ENCODE measurements at places on chromosomes 5 and 9. TPM values are rescaled to one million over a fixed set of nuclear protein-coding genes. Genes with fewer than 3 reads are reported as not detected.
A peak's percentile ranks its signal among the peaks of the same experiment; 100 is the strongest.

DNA sequence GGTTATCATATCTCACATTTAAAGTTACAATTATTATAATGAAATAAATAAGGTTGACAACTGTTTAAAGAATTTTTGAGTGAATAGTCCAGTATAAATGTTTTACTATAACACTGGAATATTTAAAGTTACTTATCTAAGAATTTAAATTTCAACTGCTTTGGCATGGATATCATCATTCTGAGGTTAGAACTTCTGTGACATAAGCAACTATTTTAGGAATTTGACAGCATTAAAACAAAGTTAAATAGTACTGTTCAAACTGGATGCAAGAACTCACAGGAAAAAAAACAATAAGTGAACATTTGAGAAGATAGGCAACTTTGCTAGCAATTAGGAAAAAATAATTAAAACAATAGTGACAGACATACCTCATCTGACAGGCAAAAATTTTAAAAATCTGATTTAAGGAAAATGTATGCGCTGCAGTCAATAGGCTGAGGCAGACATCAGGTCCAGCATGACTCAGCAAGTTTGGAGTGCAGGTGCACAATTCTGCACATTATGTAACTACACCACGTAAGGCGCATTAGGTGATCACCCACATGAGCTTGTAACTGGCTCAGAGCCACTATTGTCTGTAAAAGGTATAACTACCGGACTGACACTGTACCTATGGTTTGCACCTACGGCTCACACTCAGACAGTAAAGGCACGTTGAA, 180.6 kb downstream of the PDE4D start:
- H3K36me3 ChIP-seq: peaks cover 13% of the 10 kb centered on the region
- peaks cover 23% of the 10 kb centered on the region for H3K4me1 ChIP-seq
- H3K27me3 ChIP-seq: no peaks in the 10 kb centered on the region
- no peak overlapping the region for H3K27ac ChIP-seq
- H3K4me3 ChIP-seq: no peak overlapping the region
- no peak for DNase-seq

- H3K36me3 ChIP-seq: no peaks in the 10 kb centered on the region
- H3K27ac ChIP-seq: no peak overlapping the region
- no peak for DNase-seq
- H3K4me1 ChIP-seq: peaks cover 8% of the 10 kb centered on the region
- H3K27me3 ChIP-seq: no peaks in the 10 kb centered on the region
Observed at GRCh38 chr9:34145165-34145564, 18.7 kb upstream of the DCAF12 start.

DNA sequence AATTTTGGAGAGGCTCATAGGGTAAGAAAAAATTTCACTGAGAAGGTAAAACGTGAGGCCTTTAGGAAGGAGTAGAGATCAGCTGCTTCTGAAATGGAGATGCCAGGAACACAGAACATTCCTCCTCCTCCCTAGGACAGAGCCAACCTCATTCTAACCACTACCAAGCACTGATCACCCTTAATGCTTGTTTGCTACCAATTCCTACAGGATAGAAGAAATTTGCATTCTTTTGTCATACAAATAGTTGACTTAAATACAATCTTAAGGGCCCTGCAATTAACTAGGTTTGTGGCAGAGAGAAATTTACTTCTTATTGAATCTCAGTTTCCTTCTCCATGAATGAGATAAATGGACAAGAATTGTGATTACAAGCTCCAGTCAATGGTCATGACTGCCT, 780.2 kb upstream of the WWC1 start:
- no peaks in the 10 kb centered on the region for H3K36me3 ChIP-seq
- H3K27ac ChIP-seq: no peak overlapping the region
- H3K4me1 ChIP-seq: no peaks in the 10 kb centered on the region
- H3K27me3 ChIP-seq: no peaks in the 10 kb centered on the region
- no peak overlapping the region for H3K4me3 ChIP-seq

GRCh38 chr9:14752871-14753270, 30.3 kb upstream of the CER1 start:
- no peaks in the 10 kb centered on the region for H3K36me3 ChIP-seq
- no peak for DNase-seq
- H3K4me1 ChIP-seq: peaks cover 10% of the 10 kb centered on the region
- H3K27ac ChIP-seq: no peak overlapping the region
- no peaks in the 10 kb centered on the region for H3K27me3 ChIP-seq

DNA sequence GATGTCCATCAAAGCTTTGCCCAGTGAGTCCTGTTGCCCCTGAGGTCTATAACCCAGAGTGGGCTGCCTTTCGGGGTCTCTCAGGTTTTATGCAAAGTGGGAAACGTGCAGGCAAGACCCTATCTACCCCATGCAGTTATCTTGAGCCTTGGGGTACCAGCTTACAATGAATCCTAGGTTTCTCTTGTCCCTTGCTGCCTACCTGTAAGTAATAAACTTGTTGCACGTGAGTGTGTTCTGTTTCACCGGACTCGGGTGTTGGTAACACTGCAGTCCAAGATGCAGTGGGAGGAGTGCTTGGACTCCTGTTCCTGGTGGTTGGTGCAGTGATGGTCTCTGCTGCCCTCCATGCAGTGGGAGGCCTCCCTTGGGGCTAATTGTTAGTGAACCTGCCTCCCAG, 85.6 kb upstream of the ALDH1B1 start:
- H3K4me1 ChIP-seq: peaks cover 24% of the 10 kb centered on the region
- peaks cover 19% of the 10 kb centered on the region for H3K36me3 ChIP-seq
- DNase-seq: no peak
- peaks cover 6% of the 10 kb centered on the region for H3K27me3 ChIP-seq

DNA sequence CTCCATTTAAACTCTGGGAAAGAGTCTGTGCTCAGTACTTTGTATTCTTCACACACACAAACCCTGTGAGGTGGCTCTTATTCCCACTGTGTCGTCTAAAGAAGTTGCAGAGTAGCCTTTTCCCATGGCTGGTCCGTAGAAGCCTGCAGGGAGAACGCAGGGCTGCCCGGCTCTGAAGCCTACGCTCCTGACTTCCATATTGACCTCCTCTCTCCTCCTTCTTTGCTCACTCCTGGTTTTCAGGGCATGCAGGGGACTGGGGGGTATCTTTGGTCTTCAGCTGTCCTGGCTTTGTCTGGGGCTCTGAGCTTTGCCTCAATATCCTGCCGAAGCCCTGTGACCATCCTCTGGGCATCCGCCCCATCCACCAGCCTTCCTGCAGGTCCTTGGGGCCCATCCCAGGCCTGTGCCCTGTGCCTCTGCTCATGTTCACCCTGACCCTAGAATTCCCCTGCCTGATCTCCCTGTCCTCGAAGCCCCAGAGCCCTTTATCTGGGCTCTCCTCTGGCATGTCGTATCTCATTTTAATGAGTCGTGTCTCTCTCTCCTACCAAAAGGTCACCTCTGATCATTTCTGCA, 83.8 kb upstream of the FSTL4 start:
- H3K4me3 ChIP-seq: no peak overlapping the region
- H3K27ac ChIP-seq: peak overlapping the region; percentile 59
- no peak for DNase-seq
- H3K36me3 ChIP-seq: no peaks in the 10 kb centered on the region

DNA sequence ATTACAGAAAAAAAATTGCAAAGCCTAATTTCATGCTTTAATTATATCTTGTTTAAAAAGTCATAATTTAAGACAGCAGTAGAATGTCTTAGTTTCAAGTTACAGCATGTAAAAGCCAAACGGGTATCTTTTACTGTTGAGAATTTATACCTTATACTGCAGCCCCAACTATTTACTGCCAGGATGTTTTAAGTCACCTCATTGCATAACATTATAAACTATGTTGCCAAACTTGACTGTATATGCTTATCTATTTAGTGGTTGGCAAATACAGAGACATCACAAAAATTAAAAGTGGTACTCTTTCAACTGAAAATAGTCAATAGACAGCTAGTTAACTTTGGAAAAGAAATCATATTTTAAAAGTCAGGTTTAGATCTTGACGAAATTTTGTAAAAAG, 119.5 kb downstream of the EDIL3 start:
- peaks cover 10% of the 10 kb centered on the region for H3K4me1 ChIP-seq
- no peak for DNase-seq
- H3K4me3 ChIP-seq: no peak overlapping the region

- no peak for DNase-seq
- H3K36me3 ChIP-seq: no peaks in the 10 kb centered on the region
- peaks cover 4% of the 10 kb centered on the region for H3K27me3 ChIP-seq
Observed at GRCh38 chr9:91247278-91247677, 114.4 kb downstream of the AUH start.

The MYO10 gene
- 23.1 TPM for total RNA-seq

The RNF180 gene
- 9.1 TPM for total RNA-seq

The C5orf63 gene
- total RNA-seq: 11.8 TPM

The CNTNAP3B gene
- total RNA-seq: 10.1 TPM

DNA sequence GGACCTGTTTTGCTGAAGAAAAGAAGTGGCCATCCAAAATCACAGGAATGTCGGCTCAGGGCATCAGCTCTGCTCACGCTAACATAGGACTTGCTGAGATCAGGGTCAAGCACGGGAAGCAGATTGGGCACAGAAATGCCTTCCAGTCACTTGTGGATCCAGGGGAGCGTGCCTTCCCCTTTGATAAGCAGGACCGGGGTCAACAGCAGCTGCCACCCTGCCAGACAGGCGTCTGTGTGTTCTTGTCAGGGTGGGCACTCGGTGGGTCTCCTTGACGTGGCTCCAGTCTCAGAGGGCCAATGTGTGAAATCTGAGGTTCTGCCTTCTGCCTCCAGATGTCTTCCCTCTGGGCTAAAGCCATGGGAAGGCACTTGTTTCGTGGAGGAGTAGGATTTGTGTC, 313.7 kb upstream of the IRX4 start:
- H3K36me3 ChIP-seq: no peaks in the 10 kb centered on the region
- H3K27me3 ChIP-seq: peaks cover 7% of the 10 kb centered on the region
- H3K4me1 ChIP-seq: peaks cover 11% of the 10 kb centered on the region
- DNase-seq: no peak

DNA sequence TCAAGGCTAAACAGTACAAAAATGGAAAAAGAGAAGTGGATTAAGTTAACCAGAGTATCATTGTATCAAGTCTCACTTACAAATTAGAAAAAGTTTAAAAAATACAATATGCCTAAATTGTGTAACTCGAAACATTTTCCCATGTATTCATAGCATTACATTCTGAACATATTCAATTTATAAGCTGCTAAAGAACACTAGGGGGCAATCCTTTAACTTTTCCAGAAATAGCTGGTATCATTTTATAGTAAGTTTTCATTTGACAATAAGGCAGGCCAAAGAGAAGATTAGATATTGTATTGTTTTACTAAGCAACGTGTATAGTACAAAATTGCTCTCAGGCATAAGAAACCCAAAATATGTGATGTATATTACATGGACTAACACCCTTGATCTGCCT, 234.6 kb downstream of the ADGRV1 start:
- H3K27ac ChIP-seq: no peak overlapping the region
- H3K4me3 ChIP-seq: no peak overlapping the region
- H3K4me1 ChIP-seq: no peaks in the 10 kb centered on the region
- H3K27me3 ChIP-seq: no peaks in the 10 kb centered on the region
- no peak for DNase-seq

The DIRAS2 gene
- 0.27 TPM for total RNA-seq

- H3K4me1 ChIP-seq: no peaks in the 10 kb centered on the region
- no peaks in the 10 kb centered on the region for H3K27me3 ChIP-seq
- no peak overlapping the region for H3K4me3 ChIP-seq
- no peak for DNase-seq
- H3K36me3 ChIP-seq: no peaks in the 10 kb centered on the region
- no peak overlapping the region for H3K27ac ChIP-seq
Observed at GRCh38 chr9:94002316-94003140, 47.4 kb upstream of the BARX1 start.

The SH3GL2 gene
- total RNA-seq: 8.1 TPM

GRCh38 chr5:153880106-153880505, 158.6 kb downstream of the FAM114A2 start:
- DNase-seq: no peak
- H3K27ac ChIP-seq: no peak overlapping the region
- H3K4me1 ChIP-seq: no peaks in the 10 kb centered on the region
- H3K27me3 ChIP-seq: no peaks in the 10 kb centered on the region
- no peaks in the 10 kb centered on the region for H3K36me3 ChIP-seq
- H3K4me3 ChIP-seq: no peak overlapping the region

GRCh38 chr5:107805166-107805565, 134.4 kb upstream of the EFNA5 start:
- H3K27ac ChIP-seq: no peak overlapping the region
- no peaks in the 10 kb centered on the region for H3K36me3 ChIP-seq
- peaks cover 14% of the 10 kb centered on the region for H3K4me1 ChIP-seq
- no peaks in the 10 kb centered on the region for H3K27me3 ChIP-seq
- no peak for DNase-seq
- H3K4me3 ChIP-seq: peak overlapping the region; percentile 63

All from glutamatergic neuron (in vitro differentiated cells).